ENCODE measurements at places on chromosomes 5 and 9.

DNA sequence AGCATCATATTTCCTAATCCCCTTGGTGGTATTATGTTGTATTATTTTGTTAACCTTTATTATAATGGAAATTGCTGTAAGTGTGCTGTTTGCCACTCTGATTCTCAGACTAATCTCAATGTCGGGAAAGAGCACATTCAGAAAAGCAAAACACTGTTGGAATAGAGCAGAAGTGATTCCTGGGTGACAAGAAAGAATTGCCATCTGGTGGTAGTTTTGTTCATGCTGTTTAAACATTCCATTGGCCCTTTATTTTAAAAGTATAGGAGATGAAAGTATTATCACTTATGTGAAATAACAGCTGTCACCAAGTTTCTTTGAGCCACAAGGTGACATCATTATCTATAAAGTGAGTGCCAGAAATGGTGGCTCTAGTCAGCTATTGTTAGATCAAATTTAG is 301.3 kb upstream of the SGCD start:
- H3K4me3 ChIP-seq = no peak overlapping the region
- no peak overlapping the region for H3K27ac ChIP-seq
- no peaks in the 10 kb centered on the region for H3K36me3 ChIP-seq
- H3K27me3 ChIP-seq = no peaks in the 10 kb centered on the region

DNA sequence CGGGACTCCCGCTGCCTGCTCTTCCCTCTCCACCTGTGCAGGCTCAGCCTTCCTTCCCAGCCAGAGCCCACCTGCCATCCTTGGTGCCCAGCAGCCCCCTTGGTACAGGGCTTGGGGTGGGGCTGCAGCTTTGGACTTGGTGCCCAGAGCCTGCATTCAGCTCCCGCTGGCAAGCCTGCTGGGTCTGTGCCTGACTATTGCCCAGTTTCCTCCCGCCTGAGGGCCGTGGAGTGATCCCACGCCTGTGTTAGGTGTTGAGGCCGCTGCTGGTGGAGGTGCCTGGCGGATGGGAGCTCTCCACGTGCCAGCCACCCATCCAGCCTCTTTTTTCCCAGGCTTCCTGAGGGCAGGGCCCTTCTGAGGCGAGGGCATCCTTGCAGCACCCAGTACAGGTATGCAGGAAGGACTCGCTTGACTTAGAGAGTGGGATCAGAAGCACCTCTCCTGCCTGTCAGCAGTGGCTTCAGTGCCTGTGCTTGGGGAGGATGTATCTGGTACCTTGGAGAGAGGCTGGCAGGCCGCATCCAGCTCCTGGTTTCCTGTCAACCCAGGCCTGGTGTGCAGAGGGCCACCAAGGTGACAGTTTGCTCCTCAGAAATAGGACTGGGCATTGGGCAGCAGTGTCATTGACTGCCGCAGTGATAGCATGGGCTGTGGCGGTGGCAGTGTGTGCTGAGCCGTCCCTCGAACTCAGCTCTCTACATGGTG is 7.8 kb downstream of the RXRA start:
- H3K4me3 ChIP-seq = no peak overlapping the region
- H3K4me1 ChIP-seq = peaks cover 28% of the 10 kb centered on the region
- H3K36me3 ChIP-seq = no peaks in the 10 kb centered on the region
- DNase-seq = no peak
- no peaks in the 10 kb centered on the region for H3K27me3 ChIP-seq

DNA sequence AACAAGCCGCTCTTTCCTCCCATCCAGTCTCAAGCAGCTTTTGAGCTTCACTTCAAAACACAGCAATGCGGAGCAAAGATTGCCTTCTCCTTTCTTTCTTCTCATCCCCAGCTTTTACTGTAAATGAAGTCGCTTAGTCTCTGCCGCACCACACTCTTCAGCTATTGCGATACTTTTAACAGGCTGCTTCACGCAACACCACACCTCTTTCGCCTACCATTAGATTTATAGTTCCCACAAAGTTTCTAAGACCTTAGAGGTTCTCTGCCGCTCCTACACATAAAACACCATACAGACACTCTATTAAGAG is 711 bp downstream of the PGGT1B start:
- peak; percentile 25 for DNase-seq
- peak overlapping the region; percentile 95 for H3K27ac ChIP-seq
- H3K4me3 ChIP-seq = peak overlapping the region; percentile 93
- H3K27me3 ChIP-seq = no peaks in the 10 kb centered on the region

DNA sequence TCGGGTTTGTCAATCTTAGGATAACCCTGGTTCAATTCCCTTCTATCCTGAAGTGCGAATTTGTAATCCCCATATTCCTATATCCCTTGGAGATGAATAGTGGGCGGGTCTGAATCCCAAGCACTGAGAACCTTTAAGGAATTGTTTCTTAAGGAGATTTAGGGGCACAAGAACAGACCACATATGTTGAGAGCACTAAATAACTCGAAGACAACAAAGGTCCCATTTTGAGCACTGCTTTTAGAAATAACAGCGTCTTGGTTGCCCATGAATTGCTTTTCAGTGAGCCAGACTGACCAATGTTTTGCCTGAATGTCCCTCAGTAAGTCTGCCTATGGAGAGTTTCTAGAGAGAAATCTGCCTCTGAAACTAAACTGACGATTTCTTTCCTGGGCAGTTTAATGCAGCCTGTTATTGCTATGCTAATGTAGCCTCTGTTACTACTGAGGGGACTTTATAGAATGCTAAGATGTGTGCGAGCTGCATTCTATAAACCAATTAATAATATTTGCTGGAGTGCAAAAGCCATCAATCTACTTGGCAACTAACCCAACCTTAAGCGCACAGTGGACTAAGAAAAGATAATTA is 445.0 kb upstream of the DMAC1 start:
- no peak for DNase-seq
- no peaks in the 10 kb centered on the region for H3K27me3 ChIP-seq
- no peaks in the 10 kb centered on the region for H3K4me1 ChIP-seq
- no peak overlapping the region for H3K4me3 ChIP-seq

- no peaks in the 10 kb centered on the region for H3K36me3 ChIP-seq
- peaks cover 12% of the 10 kb centered on the region for H3K4me1 ChIP-seq
Measured at GRCh38 chr9:7974335-7974960, 174.9 kb upstream of the DMAC1 start.

DNA sequence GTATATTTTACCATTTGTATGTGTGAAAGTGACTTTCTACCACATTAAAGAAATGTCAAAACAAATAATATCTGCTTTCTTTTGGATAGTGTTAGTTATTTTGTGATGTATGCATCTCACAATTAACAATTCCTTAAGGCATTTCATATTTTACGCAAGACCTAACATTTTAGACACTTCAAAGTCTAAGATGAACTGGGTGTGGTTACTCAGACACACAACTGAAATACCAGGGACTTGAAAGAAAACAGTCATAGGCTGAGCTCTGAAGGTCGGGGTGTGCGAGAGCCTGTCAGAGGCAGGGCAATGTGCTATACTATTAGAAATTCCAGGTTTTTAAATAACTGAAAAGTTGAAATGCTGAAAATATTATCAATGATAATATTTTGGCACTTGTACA is 44.5 kb upstream of the ZNF622 start:
- no peak for DNase-seq
- H3K36me3 ChIP-seq = no peaks in the 10 kb centered on the region
- H3K27ac ChIP-seq = peak overlapping the region; percentile 90
- H3K4me1 ChIP-seq = peaks cover 21% of the 10 kb centered on the region
- no peaks in the 10 kb centered on the region for H3K27me3 ChIP-seq

- no peak overlapping the region for H3K27ac ChIP-seq
- H3K4me1 ChIP-seq = peaks cover 8% of the 10 kb centered on the region
- no peaks in the 10 kb centered on the region for H3K27me3 ChIP-seq
- no peaks in the 10 kb centered on the region for H3K36me3 ChIP-seq
- no peak for DNase-seq
Measured at GRCh38 chr5:82105457-82105856, 133.6 kb downstream of the ATG10 start.

DNA sequence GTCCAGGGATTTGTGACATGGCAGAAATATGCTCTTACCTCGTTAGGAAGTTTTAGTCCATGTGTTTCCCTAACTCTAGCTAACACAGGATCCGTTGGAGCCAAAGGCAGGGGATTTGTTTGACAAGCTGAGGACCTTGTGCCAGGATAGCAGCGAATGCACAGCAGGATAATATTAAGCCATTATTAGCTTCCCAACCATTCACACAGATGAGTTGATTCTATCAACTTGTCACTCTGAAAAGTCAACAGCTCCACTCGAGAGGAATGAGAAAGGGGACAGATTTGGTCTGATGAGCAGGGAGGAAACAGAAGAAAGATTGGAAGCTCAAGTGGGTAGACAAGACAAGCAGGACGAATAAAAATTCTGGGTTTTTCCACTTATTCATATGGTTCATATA is 106.2 kb downstream of the FSTL4 start:
- H3K4me3 ChIP-seq = no peak overlapping the region
- H3K36me3 ChIP-seq = no peaks in the 10 kb centered on the region
- no peak overlapping the region for H3K27ac ChIP-seq
- H3K27me3 ChIP-seq = no peaks in the 10 kb centered on the region
- DNase-seq = no peak
- H3K4me1 ChIP-seq = no peaks in the 10 kb centered on the region

DNA sequence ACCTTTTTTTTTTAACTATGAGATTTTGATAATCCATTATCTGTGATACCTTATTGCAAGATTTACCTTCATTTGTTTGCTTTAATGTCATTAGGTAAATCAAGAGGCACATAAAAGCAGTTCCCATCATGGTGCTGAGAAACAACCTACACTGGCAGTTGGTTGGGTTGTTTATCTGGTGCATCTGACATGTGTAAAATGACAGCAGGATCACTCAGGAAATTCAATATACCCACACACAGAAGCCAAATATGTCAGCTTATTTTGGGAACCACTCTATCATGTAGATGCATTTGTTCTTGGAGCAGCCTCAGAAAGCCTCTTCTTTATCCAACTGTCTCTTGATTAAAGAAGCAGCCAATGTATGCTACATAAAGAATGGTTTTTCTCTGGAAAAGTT is 7.8 kb upstream of the CCDC192 start:
- H3K4me1 ChIP-seq = no peaks in the 10 kb centered on the region
- no peak overlapping the region for H3K4me3 ChIP-seq
- DNase-seq = no peak
- H3K27me3 ChIP-seq = no peaks in the 10 kb centered on the region

- H3K4me1 ChIP-seq = peaks cover 4% of the 10 kb centered on the region
- H3K36me3 ChIP-seq = no peaks in the 10 kb centered on the region
- H3K27me3 ChIP-seq = peaks cover 57% of the 10 kb centered on the region
- no peak overlapping the region for H3K4me3 ChIP-seq
Measured at GRCh38 chr9:70411121-70411929, 3.1 kb downstream of the KLF9 start.

DNA sequence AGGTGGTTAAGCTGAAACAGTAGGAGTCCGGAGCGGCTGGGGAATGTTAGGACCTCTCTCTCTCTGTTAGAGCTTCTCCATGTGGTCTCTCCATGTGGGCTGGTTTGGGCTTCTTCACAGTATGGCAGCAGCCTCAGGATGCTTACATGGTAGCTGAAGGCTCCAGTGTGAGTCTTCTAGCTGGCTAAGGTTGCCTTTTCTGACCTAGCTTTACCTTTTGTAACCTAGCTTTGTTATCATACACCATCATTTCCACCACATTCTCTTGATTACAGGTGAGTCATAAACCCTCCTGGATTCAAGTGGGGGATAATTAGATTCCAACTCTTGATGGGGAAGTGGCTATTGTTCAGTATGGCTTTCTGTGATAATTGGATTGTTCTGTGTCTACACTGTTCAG is 98.5 kb downstream of the MTREX start:
- peaks cover 25% of the 10 kb centered on the region for H3K36me3 ChIP-seq
- H3K4me3 ChIP-seq = no peak overlapping the region
- no peaks in the 10 kb centered on the region for H3K4me1 ChIP-seq

GRCh38 chr5:27568811-27569210 is 530.4 kb upstream of the CDH9 start:
- H3K36me3 ChIP-seq = no peaks in the 10 kb centered on the region
- H3K27me3 ChIP-seq = no peaks in the 10 kb centered on the region
- H3K4me3 ChIP-seq = no peak overlapping the region
- no peak overlapping the region for H3K27ac ChIP-seq

DNA sequence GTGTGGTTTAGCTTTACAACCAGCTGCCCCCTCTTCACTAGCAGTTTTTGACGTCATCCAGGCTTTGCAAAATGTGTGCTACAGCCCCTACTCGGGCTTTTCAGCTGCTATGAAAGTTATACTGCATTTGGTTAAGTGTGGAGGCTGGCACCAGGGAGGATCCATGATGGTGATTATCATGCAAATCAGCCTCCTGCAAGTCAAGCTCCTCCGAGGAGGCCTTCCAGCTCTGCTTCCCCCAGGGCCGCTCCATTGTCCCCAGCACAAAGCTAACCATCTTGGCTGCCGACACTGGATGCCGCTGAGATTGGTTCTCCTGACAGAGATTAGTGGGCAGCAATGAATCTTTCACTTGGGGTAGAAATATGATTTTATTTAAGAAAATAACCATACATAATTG is 159.6 kb downstream of the NR2F1-AS1 start:
- peaks cover 27% of the 10 kb centered on the region for H3K27me3 ChIP-seq
- no peak overlapping the region for H3K27ac ChIP-seq
- no peak for DNase-seq
- no peak overlapping the region for H3K4me3 ChIP-seq
- H3K4me1 ChIP-seq = no peaks in the 10 kb centered on the region

- peaks cover 12% of the 10 kb centered on the region for H3K4me1 ChIP-seq
- no peak for DNase-seq
- peak overlapping the region; percentile 87 for H3K27ac ChIP-seq
- H3K27me3 ChIP-seq = no peaks in the 10 kb centered on the region
- peak overlapping the region; percentile 70 for H3K4me3 ChIP-seq
Measured at GRCh38 chr5:146203872-146204192, 427 bp downstream of the RBM27 start.

Data from cardiac muscle cell (in vitro differentiated cells and primary cell).